Dorsolateral prefrontal cortex (tissue), 122 donors: ENCODE measurements at places on chromosomes 11 and 22. TPM values are rescaled to one million over a fixed set of nuclear protein-coding genes. Genes with fewer than 3 reads are reported as not detected.

The APOA4 gene
- not detected for total RNA-seq

DNA sequence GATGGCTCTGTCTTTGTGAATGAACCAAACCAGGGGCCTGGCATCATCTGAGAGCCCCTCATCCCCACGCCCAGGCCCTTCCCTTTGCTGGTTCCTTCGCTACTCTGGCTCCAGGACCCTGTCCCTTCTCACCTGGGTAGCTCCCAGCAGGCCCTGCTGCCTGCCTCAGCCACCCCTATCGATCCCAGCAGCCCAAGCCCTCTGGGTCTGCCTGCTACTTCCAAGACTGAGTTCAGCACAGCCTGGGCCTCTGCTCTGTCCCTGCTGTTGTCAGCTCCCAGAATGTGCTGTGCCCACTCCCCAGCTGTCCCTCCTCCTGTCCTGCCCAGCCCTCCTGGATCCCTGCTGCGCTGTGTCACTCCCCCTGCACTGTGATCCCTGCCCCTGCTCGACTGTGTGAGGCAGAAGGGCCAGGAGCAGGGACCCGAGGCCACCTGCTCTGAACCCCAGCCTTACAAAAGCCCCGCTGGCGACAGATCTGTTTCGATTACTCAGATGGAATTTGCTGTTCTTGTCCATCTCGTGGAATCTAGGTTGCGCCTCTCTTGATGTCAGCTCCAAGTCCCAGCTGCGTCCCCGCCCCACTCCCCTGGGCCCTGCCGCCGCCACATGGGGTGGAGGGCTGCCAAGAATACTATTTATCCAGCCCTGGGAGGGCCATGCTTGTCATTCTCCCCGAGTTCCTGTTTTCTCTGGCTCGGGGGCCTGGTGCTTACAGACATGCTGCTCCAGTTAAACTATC lies 13.0 kb downstream of the MRPL21 start:
- DNase-seq = peak; percentile 63

DNA sequence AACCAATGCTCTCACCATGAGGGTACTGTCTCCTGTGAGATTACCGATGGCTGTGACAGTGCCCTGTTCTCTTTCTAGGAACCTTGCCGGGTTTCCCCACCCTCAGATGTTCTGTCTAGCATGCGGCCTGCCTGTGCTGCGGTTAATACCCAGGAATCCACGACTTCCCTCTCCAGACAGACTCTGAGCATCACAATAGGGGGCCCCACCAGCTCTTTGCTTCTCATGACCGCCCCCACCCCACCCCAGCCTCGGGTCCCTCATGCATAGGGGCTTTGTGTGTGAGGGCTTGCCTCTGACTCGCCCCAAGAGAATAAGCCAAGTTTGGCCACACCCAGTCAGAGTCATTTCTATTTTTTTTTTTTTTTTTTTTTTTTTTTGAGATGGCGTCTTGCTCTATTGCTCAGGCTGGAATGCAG lies 10.3 kb downstream of the PARVG start:
- DNase-seq = no peak

The KCNJ4 gene
- total RNA-seq = 109 TPM

DNA sequence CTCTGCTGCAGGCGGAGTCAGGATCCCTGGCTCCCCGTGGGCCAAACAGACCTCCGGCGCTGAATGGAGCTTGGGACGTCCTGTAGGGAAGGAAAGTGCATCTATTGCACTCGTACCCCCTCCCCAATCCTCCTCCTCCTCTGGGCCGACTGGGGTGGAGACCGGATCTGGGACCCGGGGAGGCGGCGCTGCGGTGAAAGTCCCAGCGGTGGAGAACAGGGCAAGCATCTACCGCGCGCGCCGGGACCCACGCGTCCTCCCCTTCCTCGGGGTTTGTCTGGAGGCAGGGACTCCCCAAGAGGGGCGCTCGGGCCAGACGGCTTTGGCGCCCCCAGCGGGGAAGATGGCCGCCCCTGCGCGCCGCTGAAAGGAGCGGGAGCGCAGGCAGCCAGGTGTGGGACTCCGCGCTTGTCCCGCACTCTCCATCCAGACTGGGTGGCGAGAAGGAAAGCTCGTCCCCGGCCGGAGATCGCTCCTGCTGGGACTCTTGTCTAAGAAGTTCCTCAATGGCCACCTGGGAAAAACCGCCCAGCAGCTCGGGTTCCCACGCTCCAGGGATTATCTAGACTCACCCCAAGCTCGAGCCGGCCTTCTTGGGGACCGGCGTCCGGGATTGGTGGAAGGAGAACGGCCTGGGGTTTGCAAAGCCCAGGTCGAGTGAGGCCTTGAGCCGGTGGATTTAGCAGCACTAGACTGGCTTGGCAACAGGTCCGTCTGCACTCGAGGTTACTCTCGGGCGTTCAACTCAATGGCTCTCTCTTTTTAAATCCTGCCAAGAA lies 718 bp downstream of the FADS2 start:
- peak; percentile 38 for DNase-seq

DNA sequence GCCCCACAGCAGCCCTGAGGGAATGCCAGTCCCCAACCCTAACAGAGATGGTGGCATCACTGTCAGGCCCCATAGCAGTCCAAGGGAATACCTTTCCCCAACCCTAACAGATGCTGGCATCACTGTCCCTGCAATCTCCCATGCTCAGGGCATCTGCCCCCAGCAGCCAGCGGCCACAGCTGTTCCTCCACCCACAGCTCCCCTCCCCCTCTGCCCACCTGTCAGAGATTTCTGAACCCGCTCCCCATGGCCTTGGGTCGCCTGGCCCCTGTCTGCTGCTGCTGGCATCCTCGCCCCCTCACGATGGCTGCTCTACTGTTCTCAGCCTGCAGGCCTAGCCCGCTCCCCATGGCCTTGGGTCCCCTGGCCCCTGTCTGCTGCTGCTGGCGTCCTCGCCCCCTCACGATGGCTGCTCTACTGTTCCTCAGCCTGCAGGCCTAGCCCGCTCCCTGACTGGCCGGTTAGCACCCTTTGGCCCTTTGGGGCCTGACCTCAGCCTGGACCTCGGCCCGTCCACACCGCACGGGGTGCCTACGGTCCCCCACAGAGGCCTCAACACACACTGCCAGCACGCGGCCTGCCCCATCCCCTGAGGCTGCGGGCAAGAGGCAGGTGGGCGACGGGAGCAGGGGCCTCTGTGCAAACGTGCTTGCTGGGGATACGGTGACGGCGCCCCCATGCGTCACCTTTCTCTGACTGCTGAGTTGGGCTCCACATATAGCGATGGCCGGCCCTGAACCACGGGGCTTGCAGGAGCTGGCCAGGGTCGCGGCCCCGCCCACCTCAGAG lies 20.7 kb downstream of the CHID1 start:
- DNase-seq = no peak
